Naive thymus-derived CD4-positive, alpha-beta T cell (primary cell): ENCODE measurements at places on chromosomes 13 and 19. TPM values are rescaled to one million over a fixed set of nuclear protein-coding genes. Genes with fewer than 3 reads are reported as not detected.

DNA sequence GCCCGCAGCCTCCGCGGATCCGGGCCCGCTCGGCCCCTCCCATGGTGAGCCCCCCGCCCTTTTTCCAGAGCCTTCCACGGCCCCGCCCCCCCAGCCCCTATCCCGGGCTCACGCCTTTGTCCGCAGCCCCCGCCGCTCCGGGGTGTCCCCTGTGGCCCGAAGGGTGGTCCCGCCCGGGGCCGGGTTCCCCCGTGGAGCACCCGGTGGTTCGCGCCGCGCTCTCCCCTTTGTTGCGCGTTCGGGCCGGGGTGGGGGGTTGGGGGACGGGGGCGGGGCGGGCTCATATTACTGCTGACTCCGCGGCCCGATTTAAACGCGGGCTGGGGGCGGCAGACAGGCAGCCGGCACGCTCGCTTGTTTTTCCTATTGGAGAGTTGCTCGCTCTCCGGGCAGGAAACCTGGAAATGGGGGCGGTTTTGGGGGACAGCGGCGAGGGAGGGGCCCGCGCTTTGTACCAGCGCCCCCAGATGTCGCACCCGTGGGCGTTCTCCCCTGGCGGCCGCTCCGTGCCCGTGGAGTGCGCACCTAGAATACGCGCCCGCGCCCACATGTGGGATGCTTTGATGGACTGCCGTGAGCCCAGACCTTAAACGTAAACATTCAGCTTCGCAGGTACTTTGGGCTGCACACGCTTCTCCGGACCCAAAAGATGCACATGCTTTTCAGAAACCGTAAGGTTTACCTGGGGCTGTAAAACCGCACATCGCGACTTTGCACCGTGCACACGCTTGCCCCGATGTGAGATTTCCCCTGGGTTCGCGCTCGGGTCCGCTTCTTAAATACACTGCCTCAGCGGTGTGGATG, 699 bp downstream of the PTOV1 start:
- peak; percentile 33 for DNase-seq

DNA sequence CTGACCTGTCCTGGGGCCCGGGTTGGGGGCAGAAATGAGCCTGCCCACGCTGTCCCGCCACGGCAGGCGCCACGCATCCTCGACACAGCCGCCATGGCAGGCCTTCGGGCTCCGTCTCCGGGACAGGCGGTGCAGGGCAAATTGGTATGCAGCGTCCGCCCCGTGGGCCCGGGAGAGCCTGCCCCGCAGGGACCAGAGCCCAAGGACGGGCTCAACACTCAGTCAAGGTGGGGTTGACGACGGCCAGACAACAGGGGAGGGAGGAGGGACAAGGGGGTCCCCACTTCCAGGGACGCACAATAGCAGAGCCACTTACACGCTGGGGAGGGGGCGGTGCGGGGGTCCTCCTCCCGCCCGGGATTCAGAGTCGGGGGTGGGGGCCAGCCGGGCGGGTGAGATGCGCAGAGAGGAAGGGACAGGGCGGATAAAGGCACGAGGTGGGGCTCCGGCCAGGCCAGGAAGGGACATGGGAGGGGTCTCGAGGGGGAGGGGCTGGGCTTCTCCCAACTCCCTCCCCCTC, 1.2 kb downstream of the CTXN1 start:
- no peak for DNase-seq

GRCh38 chr13:98856983-98857382, 104.5 kb upstream of the SLC15A1 start:
- no peak for DNase-seq

DNA sequence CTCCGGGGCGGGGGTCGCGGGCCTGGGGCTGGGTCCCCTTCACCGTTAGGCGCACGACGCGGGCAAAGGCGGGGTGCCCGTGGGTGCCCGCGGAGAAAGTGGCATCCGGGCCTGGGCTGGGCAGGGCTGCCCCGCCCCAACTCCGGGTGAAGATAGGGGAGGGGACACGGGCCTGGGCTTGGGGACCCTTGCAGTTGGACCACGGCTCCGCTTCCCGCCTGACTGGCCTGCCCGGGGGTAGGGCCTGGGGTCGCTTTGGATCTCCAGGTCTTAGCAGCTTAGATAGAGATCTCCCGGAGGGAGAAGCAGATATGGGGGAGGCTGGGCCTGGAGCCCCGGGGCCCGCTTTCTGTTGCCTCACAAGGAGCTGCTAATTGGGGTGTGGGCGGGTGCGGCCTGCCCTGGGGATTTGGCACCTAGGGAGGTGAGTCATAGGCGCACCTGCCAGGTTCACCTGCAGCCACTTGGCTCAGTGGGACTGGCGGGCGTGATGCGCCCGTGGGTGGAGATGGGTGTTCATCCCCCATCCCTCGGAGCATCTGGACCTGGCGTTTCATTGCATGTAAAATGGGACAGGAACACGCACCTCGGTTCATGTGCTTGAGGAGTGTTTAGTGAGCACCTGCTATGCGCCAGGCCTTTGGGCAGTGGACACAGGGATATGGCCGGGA, 585 bp downstream of the MAP1S start:
- peak; percentile 45 for DNase-seq

The METTL21C gene
- total RNA-seq, result not detected

The SHISA2 gene
- total RNA-seq, result 1.6 TPM

- no peak for DNase-seq
Measured at GRCh38 chr13:109394311-109394988, 391.9 kb downstream of the IRS2 start.

- no peak for DNase-seq
Measured at GRCh38 chr13:34720618-34721017, 221.5 kb upstream of the NBEA start.

The ZNF415 gene
- 0.58 and 0.79 TPM in 2 replicates for total RNA-seq

DNA sequence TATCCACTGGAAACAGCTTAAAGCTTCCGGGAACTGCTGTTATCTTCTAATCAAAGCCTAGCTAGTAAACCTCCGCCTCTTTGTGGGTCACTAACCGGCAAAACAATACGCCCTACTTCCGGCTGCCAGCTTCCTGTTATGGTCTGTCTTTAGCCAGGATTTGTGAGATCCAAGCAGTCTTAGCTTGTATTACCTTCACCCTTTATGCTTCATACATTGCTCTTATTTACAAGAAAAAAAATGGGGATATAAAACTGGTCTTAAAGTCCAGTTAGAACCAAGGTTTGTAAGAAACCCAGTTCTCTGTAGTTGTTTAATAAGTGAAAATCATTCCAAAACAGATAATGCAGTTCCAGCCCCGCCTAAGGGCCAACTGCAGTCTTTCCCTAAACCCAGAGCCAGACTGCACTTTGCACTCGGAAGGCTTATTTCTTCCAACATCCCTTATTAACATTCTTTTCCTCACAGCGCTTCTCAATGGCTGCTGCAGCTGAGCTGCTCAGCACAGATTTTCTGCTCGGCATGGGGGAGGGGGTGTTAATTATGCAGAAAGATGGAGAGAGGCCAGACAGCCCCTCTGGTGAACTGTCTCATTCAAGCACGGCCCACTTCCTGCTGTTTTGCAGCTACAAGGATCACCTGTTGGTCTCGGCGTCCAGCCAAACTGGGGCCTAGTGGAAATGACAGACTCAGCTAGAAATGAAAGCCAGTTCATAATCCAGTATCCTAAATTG, 368.4 kb downstream of the KLF12 start:
- peak; percentile 85 for DNase-seq

The ATXN8OS gene
- not detected for total RNA-seq

DNA sequence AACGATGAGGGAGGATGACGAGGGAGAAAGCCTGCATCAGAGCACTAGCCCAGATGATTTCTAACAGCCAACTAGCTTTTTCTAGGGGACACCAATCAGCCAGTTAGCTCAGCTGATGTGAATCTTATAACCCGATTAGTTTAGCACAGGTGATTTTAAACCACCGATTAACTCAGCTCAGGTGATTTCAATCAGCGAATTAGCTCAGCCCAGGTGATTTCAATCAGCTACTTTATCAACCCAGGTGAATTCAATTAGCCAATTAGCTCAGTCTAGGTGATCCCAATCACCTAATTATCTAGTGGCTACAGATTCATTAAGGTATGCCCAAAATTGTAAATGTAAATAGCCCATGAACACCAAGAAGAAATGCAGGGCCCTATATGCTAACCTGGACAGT, 146.9 kb downstream of the ZNF486 start:
- no peak for DNase-seq

The NAPSA gene
- 0.72 TPM for total RNA-seq

- no peak for DNase-seq
Measured at GRCh38 chr19:42269478-42270345, 660 bp downstream of the CIC start.
